ENCODE measurements at places on chromosomes 16 and 17.

GRCh38 chr17:40582328-40582901 lies 17.1 kb upstream of the CCR7 start:
- peak; percentile 51 for DNase-seq

DNA sequence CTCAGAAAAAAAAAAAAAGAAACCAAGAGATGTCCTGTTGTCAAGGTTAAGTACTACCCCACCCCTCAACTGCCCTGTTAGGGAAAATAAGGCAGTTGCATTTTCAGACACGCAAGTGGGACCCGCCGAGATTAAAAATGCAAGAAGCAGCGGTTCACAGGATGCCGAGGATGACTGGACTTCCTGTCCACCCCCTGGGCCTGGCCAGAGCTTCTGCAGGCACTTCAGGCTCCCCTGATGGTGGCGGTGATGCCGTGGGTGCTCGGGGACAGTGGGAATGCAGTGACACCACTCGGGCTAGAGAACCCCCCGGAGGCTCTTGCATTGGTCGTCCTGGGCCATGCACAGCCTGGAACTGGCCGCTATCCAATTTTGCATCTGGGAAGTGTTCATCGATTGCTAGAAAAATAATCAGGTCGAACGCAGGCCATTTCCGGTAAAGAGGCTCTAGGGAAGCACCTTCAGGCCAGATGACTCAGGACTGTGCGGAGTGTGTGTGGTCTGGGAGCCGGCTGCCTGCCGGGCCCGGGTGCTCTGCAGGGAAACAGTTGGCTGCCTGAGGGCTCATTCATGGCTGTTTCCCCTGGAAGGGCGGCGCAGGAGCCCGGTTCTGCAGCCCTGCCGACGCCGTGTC lies 13.4 kb upstream of the CRISPLD2 start:
- DNase-seq: no peak

DNA sequence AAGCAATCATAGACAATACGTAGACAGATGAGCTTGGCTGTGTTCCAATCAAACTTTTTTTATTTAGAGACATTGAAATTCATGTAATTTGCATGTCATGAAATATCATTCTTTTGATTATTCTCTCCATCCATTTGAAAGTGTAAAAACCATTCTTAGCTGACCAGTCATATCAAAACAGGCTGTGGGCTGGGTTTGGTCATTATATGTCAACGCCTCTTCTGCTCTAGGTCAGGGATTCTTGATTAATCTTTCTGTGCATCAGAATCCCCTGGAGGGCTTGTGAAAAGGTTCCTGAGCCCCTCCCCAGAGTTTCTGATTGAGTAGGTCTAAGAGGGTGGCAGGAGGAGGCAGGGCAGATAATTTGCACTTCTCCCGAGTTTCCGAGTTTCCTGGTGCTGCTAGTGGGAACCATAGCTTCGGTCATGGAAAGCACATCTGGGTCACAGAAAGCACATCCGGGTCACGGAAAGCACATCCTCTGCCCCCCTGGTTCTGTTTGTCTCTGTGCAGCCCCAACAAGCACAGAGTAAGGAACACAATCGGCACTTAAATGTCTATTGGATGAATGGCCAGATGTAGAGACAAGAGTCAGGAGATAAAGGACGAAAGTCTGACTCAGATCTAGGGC lies 16.4 kb downstream of the PIMREG start:
- DNase-seq: no peak

GRCh38 chr17:4433515-4434031 lies at the start of gene SPNS3:
SPNS3 (plus strand) TSS chr17:4433940; CDS start chr17:4433968, 28 bp downstream.
- DNase-seq: no peak
